ENCODE measurements at places on chromosomes 11 and 22.
A peak's percentile ranks its signal among the peaks of the same experiment; 100 is the strongest.

DNA sequence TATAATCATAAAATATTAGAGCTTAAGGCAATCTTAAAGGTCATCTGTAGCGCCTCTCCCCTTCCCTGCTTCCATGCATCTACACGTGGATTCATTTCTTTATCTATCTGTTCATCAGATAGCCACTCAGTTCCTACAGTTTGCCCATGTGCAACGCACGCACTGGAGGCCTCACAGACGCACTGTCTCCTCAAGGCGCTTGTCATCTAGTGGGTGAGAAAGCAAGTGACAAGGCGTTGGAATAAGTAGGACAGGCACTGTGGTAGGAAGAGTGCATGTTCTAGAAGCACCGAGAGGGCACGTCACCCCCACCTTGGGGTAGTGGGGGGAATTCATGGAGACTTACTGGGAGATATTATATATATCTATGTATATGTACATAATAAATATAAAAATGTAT lies 20.8 kb upstream of the JAM3 start:
- no peak for DNase-seq

- DNase-seq, result no peak
Observed at GRCh38 chr11:16335236-16335962, 20.9 kb downstream of the SOX6 start.

- no peak for DNase-seq
Observed at GRCh38 chr11:121304759-121305158, 12.2 kb downstream of the SC5D start.

DNA sequence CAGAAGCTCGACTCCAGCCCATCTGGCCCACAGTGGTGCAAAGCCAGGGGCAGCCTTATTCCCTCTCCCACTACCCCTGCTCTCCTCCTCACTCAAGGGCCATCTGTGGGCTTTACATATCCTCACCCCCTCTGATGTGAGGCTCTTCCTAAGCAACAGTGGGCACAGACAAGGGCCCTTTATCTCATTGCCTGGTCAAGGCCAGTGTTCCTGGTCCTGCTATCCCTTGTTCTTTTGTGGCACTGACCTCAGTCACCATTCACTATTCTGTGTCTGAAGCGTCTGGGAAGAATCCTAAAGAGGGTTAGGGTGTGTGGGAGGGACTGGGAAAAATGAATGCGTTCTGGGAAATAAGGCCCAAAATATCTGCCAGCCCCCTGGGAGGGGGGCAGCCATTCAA lies 7.3 kb downstream of the DNAL4 start:
- DNase-seq, result no peak

DNA sequence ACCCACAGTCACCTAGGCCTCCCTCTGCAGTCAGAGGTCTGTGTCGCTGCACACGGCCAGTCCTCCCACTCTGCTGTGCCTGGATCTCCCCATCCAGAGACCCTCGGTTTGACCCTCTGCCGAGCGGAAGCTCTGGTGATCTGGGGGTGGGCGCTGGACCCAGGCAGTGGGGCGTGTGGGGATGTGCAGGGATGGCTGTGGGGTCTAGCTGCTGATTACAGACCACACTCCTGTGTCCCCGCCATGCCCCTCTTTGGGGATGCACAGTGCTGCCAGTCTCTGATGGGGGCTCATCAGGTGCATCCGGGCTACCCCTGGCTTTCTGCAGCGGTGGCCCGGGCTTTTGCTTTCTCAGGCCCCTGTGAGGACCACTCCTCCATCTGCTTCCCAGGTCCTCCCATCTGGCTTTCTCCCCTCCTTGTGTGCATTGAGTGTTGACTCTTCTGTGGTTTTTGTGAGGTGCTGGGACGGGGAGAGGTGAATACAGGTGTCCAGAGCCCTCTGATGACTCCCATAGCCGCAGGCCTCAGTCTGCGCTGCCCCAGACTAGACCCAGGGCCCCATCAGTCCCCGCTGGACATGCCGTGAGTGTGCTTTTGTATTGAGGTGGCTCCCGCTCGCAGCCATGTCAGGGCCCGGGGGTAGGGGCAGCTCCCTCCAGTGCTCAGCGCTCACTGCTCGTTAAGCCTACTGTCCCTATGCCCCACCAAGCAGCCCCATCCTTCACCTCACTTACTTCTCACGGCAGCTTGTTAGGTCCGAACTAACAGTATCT lies 251.6 kb downstream of the TBC1D22A start:
- DNase-seq, result no peak

DNA sequence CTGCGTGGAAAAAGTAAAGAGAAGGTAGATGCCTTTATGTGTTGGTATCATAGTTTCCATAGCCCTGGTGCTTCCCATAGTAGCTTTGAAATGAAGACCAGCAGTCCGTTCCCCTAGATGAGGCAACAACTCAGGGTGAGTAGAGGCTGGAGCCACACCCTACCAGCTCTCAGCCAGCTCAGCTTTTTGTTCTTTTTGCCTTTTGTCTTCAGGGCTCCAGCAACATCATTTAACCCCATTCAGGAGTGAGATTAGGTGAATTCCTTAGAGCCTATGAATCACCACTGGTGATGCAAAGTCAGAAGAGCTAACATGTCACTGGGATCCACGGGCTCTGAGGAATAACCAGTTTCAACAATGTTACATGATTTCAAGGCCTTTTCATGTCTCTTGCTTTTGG lies 14.0 kb upstream of the SESN3 start:
- DNase-seq, result peak; percentile 11

GRCh38 chr22:40758390-40758789 lies 60.8 kb downstream of the SLC25A17 start:
- DNase-seq, result peak; percentile 63

DNA sequence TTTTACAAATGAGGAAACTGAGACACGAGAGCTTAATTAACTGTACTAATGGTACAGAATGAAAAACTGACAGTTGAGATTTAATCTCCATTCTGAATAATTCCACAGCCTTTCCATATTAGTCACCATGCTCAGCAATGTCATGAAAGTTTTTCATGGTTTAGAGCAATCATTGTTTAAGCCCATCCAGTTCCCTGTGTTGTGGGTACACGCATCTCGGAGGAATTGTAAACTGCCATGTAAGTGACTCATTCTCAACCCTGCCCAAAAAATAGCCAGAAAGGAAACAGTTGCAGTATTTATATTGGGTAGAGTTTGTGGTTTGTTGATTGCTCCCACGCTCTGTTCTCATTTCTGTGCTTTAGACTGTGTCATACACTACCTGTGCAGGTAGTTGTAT lies 1790.8 kb downstream of the LRRC4C start:
- DNase-seq, result peak; percentile 69

GRCh38 chr22:39178206-39179111 lies 26.0 kb upstream of the CBX7 start:
- peak; percentile 78 for DNase-seq

DNA sequence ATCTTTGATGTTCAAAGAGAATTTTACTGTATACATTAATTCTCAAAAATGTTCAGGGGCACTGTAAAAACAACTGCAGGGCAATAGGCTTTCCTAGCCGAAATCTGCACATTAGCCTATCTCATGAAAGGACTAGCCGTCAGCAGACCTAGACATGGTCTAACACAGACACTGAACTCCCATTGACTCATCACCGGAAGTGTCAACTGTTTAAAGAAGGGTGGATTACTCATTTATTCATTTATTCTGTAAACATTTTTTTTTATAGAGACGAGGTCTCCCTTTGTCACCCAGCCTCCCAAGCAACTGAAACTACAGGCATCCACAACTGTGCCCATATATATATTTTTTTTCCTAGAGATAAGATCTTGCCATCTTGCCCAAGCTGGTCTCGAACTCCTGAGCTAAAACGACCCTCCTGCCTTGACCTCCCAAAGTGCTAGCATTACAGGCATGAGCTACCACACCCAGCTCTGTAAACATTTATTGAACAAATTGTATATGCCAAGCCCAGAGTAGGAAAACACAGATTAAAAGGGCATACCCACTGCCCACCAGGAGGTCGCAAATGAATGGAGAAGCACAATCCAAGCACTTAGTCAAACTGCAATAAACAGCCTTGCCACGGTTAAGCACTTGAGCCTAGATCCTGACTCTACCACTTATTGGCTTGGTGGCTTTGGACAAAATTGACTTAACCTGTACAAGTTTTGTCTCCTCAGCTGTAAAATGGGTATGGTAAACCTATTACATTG lies 26.6 kb downstream of the RAB30 start:
- DNase-seq, result peak; percentile 95

DNA sequence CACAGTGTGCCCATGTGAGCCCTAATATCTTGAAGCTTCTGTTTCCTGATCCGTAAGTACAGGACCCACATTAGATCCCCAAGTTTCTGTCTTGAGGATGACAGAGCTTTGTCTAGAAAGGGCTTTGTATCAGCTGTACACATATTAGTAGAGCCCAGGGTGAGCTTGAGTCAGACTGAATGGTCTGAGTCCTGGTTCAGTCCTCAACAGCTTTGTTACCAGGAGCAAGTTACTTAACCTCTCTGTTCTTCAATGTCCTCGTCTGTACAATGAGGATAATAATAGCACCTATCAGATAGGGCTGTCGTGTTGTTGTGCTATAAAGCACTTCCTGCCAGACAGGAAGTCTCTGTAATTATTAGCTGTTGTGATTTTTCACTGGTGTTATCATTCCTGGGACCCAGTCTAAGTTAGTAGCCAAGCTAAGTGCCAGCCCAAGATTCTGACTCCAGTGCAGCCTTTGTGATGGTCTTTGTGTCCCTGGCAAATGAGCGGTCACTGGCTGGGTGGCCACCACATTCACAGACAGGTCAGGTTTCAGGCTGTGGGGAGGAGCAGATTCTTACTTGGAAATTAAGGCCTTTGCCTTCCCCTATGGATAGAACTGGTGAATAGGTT lies 6.8 kb downstream of the TOM1 start:
- DNase-seq, result no peak

GRCh38 chr22:24359452-24360120 lies 67.8 kb upstream of the ADORA2A start:
- DNase-seq, result no peak

- no peak for DNase-seq
Observed at GRCh38 chr11:42171046-42171445, 711.6 kb upstream of the LRRC4C start.

DNA sequence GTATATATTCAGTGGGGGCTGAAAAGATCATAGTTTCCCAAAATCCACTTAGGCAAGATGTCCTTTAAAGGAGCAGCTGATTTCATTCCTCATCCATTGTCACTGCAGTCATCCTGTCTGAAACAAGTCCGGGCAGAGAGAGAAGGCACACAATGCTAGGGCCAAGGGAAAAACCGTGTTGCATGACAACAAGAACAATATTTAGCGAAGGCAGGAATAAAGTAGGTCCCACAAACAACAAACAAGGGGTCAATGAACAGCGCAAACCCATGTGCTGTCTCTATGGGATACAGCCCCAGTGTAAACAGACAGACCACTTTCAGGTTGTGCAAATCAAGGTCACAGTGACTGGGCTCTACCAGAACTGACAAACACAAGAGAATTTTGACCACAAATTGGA lies 9.0 kb downstream of the PAMR1 start:
- no peak for DNase-seq

DNA sequence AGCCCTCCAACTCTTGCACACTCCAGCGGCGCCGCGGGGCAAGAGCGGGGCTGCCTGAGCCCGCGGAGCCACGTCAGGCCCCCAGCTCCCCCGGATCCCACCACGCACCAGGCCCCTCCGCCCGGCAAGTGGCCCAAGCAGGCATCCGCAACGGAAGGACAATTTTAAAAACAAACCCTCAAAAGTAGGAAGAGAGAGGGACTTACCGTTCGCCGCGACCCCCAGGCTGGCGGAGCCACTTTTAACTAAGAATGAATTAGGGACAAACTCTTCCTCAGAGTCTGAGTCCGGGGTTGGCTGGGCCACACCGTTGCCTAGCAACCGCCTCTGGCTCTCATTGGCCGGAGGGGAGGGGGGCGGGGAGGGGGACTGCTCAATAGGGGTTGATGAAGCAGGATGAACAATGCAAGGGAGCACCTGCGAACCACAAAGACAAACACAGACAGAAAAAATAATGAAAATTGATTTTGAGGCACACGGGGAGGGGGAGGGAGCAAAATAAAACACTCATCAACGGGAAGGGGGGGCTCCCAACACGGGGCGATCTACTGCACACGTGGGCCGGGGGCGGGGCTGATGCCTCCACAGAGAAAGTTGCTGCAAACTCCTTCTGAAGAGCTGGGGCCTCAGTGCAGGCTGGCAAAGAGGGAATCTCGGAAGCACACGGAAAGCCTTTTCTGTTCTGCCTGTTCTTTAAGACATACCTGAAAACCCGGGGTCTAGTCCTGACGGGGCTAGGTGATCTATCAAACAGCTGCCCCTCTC lies 387.5 kb upstream of the NARS2 start:
- DNase-seq, result peak; percentile 74

- peak; percentile 30 for DNase-seq
Observed at GRCh38 chr11:121652971-121653370, 200.2 kb upstream of the SORL1-AS1 start.

- peak; percentile 76 for DNase-seq
Observed at GRCh38 chr22:19060356-19061009, 61.7 kb downstream of the DGCR2 start.

DNA sequence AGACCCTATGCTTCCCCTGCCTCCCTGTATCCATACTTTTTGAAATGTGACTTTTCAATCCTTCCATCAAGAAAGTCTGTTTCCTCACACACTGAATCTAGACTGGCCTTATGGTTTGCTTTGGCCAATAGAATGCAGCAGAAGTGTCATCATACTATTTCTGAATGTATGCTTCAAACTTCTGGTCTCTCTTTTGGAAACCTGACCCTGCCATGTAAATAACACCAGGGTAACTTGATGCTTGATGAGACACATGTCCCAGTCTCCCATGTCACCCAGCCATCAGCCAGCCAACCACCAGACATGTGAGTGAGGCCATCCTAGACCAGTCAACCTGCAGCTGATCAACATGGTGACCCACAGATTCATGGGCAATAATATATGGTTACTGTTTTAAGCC lies 29.7 kb upstream of the CAVIN3 start:
- no peak for DNase-seq

DNA sequence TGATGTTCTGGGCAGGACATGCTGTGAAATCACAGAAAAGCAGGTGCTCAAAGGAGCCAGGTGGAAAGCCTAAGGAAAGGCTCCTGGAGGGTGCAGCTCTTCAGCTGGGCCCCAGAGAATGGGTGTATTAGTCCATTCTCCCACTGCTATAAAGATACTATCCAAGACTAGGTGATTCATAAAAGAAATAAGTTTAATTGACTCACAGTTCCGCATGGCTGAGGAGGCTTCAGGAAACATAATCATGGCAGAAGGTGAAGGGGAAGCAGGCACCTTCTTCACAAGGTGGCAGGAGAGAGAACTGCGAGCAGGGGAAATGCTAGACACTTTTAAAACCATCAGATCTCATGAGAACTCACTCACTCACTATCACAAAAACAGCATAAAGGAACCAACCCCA lies 43.1 kb upstream of the DEUP1 start:
- peak; percentile 34 for DNase-seq

- DNase-seq, result no peak
Observed at GRCh38 chr11:109894242-109894641, 198.9 kb upstream of the ZC3H12C start.

DNA sequence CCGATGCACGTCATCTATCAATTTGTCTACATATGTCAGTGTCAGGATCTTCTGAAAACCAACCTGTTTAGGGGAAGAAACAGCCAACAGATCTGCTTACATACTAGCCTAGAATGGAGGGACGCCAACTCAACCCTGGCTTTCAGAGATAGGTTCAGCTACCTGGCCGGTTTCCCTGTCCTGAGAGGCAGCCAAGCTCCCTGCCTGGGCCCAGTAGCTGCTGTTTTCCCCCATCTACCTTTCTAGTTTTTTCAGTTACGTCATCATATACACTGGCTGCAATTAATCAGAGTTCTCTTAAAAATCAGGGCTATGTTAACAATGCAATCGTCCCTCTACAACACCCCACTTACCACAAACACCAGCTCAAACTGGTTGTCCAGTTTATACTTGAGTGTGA lies 1.0 kb downstream of the SRPRA start:
- DNase-seq, result no peak

GRCh38 chr11:121870206-121871045 lies 245.6 kb downstream of the BLID start:
- DNase-seq, result peak; percentile 53
